Stimulated activated CD8-positive, alpha-beta memory T cell treated with anti-CD3 and anti-CD28 coated beads, Interleukin-15, amount 100 ng/mL, for 48 hours (primary cell): ENCODE measurements at places on chromosomes 13 and 19.

GRCh38 chr19:15453091-15453578 lies 3.4 kb upstream of the WIZ start:
- DNase-seq, result no peak

- no peak for DNase-seq
Observed at GRCh38 chr19:41694196-41694595, 6.1 kb upstream of the CEACAM7 start.

DNA sequence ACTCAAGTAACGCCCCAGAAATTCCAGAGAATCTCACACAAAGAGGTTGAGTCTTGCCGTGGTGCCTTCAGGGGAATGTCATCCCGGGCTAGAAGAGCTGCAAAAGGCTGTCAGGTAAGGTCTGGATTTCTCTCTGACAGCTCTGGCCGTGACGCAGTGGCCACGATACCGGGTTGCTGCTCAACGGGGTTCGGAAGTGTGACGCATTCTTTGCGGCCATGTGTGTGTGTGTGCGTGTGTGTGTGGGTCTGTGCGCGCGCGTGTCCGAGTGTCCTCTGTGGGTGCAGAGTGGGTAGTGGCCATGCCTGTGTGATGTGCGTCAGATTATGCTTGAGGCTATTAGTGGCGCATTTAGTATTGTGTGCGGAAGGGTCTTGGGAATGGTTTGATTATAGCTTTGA lies 306 bp downstream of the ZNF540 start:
- peak; percentile 31 for DNase-seq

- DNase-seq, result no peak
Observed at GRCh38 chr19:11494634-11495285, 10.9 kb downstream of the ZNF653 start.

DNA sequence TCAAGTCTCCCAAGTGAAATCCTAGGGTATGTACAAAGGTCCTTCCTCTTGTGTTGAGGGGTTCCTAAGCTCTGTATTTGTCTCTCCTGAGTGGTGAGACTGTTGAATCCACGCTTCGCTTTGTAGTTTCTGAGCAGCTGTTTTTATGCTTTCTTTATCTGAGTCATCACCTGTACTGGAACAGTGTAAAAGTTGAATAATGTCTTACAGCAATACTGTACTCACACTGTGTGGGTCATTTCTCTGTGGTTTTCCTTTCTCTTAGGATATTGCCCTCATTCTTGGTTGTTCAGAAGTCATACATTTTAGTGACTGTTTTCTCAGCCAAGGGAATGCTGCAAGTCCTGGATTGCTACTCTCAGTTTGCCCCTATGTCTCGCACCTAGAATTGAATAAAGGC lies 1596.6 kb downstream of the SLITRK5 start:
- no peak for DNase-seq

DNA sequence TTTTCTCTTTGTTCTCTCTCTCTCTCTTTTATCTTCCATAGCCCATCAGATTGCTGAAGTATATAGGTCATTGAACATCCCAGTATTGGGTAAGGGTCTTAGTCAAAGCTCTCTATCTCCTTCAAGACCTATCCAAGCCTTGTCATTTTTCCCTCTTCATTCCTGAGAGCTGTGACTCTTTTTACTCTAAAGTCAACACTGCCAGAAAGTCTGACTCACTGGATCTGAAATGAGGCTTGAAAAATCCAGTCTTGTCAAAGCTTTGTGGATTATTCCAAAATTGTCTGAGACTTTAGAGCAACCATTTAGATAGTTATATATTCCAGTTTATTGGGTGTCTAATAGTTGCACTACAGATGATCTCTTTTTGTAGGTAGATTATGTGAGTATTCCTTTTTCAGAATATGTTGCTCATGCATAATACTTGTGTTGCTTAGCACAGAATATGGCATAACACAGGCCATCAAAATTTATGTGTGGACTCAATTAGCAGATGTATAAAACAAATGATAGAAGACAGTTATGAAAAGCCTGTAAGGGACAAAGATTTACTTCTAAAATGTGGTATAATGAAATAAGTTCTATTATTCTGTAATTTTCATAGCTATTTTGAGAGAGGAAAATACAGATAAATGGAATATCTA lies 389.3 kb upstream of the PCDH9 start:
- DNase-seq, result no peak

DNA sequence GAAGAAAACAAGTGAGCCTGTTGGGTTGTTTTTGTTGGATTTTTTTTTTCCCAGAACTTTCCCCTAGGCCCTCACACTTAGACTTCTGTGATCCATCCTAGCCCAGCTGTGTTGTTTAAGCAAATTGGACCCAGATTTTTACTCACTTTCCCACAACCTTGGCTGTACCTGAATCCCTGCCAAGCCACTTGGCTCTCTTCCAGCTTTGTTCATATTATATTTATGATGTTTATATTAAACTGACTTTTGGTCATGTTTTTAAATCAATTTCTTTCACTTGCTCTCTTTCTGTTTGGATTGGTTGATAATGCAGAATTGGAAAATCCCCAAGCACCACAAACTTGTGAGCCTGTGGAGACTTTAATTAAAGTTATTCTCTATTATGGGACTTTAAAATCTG lies 16.6 kb downstream of the OLFM4 start:
- DNase-seq, result no peak

- DNase-seq, result no peak
Observed at GRCh38 chr19:33032218-33032781, 32.4 kb downstream of the RHPN2 start.

- DNase-seq, result peak; percentile 55
Observed at GRCh38 chr19:8363803-8364771, at the start of gene ANGPTL4. Gene ANGPTL4 (plus strand): TSS chr19:8364155. CDS start chr19:8364322, 167 bp downstream.

DNA sequence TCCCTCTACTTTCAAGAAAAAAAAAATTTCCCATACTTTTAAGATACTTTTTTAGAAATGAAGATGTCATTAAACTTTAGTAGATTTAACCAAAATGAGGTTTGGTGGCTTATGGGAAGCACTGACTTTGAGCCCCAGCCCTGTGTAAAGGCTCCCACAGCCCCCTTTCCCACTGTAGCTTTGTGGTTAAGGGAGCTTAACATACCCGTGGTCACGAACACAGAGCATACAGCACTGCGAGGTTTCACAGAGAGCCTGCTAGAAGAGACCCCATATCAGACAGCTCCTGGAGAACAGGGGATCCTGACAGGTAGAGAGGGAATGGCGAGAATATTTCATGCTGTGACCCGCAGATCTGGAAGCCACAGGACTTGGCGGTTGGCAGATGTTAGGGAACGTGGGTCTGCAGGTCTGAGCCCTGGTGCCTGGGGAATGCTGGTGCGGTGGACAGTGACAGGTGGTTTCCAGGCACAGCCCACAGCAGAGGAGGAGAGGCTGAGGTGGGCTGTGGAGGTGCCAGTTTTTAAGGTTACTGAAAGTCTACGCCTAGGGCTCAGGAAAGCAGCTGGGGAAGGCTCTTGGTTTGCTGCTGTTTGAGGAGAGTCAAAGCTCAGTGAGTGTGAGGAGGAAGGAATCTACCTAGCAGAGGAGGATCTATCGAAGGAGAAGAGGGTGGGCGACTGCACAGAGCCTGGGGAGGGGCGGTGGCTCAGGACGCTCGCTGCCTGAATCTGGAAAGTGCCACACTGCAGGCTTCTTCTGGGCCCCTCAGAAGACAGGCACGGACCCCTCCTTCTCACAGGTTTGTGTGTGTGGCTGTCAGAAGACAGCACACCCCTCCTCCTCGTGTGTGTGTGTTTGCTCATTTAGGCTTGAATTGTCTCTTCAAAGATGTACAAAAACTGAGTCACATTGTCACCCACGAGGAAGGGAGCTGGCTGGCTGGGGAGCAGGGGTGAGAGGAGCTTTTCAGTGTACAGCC lies 49.9 kb downstream of the SLC7A9 start:
- DNase-seq, result no peak

GRCh38 chr19:27673986-27674385 lies 1539.0 kb downstream of the UQCRFS1 start:
- DNase-seq, result no peak

DNA sequence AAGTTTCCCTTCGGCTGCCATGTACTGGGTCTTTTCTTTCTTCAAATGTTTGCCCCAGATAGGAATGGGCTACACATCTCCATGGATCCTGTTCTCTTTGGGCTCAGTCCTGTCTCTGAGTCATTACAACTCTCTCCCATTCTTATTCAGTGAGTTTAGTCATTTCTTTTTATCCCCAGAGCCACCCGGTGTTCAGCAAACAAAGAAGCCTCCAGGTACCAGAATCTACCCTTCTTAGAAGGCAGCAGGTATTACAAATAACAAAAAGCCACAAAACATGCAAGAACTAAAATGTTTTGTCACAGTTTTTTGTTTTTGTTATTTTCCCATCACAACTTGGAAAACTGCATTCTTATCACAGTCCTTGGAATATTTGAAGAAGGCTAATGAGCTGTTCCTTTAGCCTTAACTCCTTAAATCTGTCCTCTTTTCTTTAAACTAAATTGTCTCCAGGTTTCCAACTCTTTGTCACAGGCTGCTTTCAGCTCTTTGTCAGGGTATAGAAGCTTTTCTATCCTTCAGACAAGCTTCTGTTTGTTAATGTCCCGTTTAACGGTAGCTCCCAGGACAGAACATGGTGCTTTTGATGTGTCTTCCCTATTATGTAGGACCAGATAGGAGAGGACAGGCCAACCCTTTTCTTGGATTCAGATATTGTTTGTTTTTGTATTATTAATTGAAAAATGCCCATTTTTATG lies 215.5 kb upstream of the HTR2A start:
- no peak for DNase-seq

DNA sequence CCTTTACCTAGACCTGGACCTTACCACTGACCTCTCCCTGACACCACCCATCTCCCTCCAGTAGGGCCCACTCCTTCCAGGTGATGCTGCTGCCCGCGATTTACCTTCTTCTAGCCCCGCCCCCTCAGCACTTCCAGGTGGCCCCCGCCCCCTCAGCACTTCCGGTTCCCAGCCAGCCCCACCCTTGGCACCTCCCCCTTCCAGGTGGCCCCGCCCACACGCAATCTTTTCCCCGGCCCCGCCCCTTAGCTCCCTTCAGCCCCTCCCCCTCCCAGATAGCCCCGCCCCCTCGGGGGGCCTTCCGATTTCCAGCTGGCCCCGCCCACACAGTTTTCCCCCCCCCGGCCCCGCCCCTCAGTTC lies 586 bp downstream of the LIG1 start:
- DNase-seq, result peak; percentile 76

- DNase-seq, result no peak
Observed at GRCh38 chr13:66807251-66807650, 422.9 kb downstream of the PCDH9 start.

- DNase-seq, result no peak
Observed at GRCh38 chr19:4376028-4376670, 24.2 kb downstream of the SH3GL1 start.

- DNase-seq, result no peak
Observed at GRCh38 chr19:49930483-49931011, 1.2 kb upstream of the NUP62 start.

GRCh38 chr19:7901337-7901736 lies 2.3 kb upstream of the MAP2K7 start:
- no peak for DNase-seq

DNA sequence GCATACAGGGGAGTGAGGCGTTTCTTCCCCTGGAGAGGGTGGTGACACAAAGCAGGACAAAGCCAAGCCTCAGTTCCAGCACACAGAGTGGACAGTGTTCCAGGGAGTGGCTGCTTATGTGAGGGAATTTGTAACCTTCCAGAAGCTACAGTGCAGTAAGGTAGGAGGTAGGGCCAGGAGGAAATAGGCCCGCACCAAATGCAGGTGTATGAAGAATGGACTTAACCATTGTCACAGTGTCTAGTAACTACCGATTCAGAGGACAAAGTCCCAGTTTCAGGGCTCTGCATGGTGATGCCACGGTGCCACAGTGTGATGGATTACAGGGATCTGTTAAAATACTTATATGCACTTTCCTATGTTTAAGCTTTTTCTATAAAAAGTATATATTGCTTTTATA lies 135.3 kb downstream of the ZIC5 start:
- DNase-seq, result no peak

GRCh38 chr13:99425485-99426341 lies 75.6 kb upstream of the TM9SF2 start:
- no peak for DNase-seq

- no peak for DNase-seq
Observed at GRCh38 chr13:67224148-67224846, 5.8 kb downstream of the PCDH9 start.

GRCh38 chr19:35055715-35056179 lies 14.2 kb downstream of the HPN start:
- DNase-seq, result no peak
